NCI-H1436 treated with DMSO at 0.1 percent for 48 hours (cell line): ENCODE measurements at places on chromosomes 1 and 21.

GRCh38 chr21:29654855-29655254 is 284.9 kb downstream of the GRIK1 start:
- DNase-seq = no peak

DNA sequence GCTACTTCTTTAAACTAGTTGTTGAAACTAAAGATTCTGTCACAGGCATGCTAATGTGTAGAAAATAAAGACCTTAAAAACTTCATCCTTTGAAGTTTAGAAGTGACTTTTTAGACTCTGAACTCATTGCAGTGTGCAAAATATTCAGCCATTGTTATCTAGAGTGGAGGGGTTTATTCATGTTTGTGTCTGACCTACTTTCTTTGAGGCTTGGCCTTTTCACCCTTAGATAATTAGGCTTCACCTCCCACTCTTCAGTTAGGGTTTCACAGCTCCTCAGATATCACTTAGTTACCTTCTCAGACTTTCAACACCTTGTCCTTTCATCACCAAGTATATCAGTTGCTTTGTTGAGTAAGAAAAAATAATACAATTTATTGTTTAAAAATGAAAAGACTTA is 75.9 kb downstream of the IVNS1ABP start:
- no peak for DNase-seq

DNA sequence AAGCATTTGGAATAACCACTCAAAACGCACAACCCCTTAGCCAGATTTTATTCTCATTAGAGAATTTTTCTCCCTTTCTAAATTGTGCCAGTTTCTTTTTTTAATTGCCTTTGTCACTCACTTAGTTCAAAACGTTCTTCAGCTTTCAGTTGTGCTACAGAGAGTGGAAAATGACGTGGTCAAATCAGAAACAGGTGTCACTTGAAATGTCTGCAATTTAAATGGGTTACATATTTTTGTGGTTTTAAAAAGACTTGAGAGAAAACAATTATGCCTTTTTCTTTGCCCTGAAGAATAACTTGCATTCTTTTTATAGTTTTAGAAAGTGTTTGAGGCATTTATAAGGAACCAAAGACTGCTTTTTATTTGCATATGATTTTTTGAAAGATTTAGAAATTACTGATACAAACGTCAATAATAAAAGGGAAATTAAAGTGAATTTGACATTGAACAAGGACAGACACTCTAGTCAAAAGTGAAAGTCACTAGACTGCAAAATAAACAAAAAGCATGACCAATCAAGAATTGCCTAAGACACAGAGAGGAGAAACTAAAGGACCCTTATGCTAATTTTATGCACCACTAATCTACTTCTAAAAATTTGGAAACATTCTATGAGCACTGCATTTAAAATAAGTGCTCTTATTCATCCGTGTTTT is 191.0 kb downstream of the TPR start:
- DNase-seq = no peak

DNA sequence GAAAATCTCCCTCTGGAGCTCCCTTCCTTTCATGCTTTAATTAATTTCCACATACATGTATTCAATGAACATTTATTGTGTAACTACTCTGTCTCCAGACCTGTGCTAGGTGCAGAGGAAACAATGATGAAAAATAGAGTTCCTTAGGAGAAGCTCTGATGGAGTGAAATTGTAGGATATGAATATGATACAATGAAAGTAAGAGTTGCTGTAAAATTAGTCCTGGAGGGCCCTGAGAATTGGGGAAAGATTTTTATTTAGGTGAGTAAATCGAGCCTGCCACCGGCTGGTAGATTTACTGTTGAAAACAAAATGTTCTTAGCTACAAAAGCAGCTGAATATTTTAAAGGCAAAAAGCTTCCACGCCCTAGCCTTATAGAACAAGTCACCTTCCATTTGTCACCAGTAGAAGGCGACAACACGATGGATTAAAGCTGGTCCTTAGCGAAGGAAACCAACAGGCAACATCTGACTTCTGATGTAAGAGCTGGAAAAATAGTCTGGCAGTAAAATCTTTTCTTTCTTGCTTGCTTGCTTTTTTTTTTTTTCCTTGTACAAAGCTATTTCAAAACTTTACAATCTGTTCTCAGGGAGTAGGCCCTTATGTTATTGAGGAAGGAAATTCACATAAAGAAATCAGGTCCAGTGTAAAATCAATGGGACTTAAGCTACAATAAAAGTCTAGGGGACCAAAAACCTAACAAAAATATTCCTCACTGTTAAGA is 82.0 kb upstream of the ROR1 start:
- peak; percentile 48 for DNase-seq

DNA sequence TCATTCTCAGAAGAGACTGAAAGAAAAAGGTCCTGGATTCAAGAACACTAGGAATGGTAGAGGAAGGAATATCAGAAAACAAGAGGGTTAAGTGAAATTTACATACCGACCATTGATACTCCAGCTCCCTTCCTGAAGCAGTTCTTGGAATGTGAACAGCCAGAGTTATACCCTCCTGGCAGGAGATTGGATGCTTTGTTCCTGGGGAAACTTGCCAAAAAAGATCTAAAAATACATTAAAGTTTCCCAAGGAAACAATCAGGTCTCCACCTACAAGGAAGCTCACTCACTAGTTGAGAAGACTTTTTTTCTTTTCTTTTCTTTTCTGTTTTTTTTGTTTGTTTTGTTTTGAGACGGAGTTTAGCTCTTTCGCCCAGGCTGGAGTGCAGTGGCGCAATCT is 91.1 kb downstream of the HLX start:
- no peak for DNase-seq
